ENCODE measurements at places on chromosomes 1 and 21. TPM values are rescaled to one million over a fixed set of nuclear protein-coding genes. Genes with fewer than 3 reads are reported as not detected.

FAM78B gene
- total RNA-seq: 0.17 TPM

GRCh38 chr1:19771350-19771749 is 28.4 kb downstream of the TMCO4 start:
- DNase-seq: no peak

DNA sequence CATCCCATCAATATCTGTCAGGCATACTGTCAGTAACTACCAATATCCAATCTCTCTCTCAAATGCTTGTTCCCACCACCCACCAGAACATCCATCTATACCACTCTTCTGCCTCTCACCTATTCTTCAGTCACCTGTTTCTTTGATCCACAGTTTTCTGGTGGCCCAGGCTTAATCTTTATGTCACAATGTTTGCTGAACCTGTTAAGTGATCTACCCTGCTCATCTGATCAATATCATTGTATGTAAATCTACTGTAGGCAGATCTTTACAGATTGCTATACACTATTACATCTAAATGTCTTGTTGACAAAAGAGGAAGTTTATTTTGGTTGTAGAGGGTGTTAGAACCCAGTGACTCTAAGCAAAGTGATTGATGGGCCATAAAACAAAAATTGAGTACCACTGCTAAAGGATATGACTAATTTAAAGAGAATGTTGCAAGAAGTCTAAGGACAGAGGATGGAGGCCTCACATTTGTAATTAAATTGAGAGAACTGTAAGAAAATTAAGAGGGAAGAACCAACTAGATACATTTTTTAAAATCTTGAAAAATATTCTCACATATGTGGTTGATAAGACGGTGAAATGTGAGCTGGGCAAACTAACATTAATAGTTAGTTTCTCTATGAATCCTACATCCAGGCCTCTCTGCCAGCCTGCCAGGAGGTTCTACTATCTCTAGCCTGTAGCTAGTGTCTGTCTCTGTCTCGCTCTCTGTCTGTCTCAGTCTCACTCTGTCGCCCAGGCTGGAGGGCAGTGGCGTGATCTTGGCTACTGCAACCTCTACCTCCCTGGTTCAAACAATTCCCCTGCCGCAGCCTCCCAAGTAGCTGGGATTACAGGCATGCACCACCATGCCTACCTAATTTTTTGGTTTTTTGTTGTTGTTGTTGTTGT is 34.1 kb downstream of the EGLN1 start:
- no peak for DNase-seq

DNA sequence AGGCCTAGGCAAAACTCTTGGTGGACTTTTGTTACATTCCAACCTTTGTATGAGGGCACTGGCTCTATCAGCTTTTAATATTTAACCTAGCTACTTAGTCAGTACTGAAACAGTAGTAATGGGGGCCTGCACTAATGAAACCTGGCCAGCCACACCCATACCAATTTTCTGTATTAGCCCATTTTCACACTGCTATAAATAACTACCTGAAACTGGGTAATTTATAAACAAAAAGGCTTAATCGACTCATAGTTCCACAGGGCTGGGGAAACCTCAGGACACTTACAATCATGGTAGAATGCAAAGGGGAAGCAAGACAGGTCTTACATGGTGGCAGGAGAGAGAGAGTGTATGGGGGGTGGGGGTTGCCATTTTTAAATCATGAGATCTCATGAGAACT is 245.7 kb upstream of the RGS18 start:
- DNase-seq: no peak

- no peak for DNase-seq
These were observed 394.3 kb upstream of the ADGRL2 start for GRCh38 chr1:81406292-81406999.

DNA sequence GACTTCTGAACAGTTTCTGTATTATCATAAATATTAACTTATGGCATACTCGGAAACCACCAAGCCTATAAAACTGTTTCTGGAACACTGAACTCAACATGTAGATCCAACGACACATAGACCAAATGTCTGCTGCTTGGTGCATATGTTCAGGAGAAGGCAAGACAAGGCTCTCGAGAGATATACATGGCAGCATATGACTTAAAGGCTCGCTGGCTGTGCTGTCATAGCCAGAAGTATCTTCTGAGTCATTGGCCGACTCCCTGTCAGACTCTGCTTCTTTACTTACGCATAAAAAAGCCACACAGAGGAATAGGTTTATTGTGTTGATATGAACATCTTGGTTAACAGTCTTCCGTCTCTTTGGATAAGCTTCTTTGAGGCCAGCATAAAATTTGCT is 60.6 kb downstream of the LYST start:
- no peak for DNase-seq

DNA sequence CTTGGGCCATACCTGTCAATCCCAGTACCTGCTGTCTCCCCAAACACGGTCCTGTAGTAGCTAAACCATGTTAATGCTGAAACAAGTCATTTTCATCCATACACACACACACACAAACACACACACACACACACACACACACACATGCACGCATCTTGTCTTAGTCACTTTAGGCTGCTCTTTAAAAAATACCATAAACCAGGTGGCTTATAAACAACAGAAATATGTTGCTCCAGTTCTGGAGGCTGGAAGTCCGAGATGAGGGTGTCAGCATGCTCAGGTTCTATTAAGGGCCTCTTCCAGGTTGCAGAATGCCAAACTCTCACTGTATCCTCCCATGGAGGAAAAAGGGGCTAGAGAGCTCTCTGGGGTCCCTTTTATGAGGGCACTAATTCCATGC is 129.9 kb downstream of the NTPCR start:
- no peak for DNase-seq

- no peak for DNase-seq
These were observed 76.8 kb upstream of the TRABD2B start for GRCh38 chr1:48073798-48074530.
